Esophagus squamous epithelium (tissue), 5 donors: ENCODE measurements at places on chromosomes 6 and 20. TPM values are rescaled to one million over a fixed set of nuclear protein-coding genes. Genes with fewer than 3 reads are reported as not detected.

RBPJL gene
- not detected for total RNA-seq

TSPYL1 gene
- 55.5 TPM for total RNA-seq

SLC2A10 gene
- 6.7 TPM for total RNA-seq

L3MBTL3 gene
- 3.3 TPM for total RNA-seq

CAPN11 gene
- total RNA-seq, result 1.00 TPM

SPAG4 gene
- 0.44 TPM for total RNA-seq

TAAR8 gene
- not detected for total RNA-seq

MCCD1 gene
- not detected for total RNA-seq

KHDC1L gene
- total RNA-seq, result not detected

GNAS-AS1 gene
- total RNA-seq, result 0.48 TPM

MCHR2 gene
- not detected for total RNA-seq

TRIM15 gene
- not detected for total RNA-seq

CHMP4B gene
- total RNA-seq, result 99.9 TPM

GJA10 gene
- total RNA-seq, result not detected

BPI gene
- total RNA-seq, result 0.26 TPM

TCF19 gene
- 17.2 TPM for total RNA-seq

PACSIN1 gene
- total RNA-seq, result not detected

ULBP1 gene
- not detected for total RNA-seq

GABRR2 gene
- not detected for total RNA-seq
